ENCODE measurements at places on chromosomes 3 and 15.

GRCh38 chr15:87632364-87632763, 624.2 kb downstream of the NTRK3 start:
- no peak for DNase-seq

DNA sequence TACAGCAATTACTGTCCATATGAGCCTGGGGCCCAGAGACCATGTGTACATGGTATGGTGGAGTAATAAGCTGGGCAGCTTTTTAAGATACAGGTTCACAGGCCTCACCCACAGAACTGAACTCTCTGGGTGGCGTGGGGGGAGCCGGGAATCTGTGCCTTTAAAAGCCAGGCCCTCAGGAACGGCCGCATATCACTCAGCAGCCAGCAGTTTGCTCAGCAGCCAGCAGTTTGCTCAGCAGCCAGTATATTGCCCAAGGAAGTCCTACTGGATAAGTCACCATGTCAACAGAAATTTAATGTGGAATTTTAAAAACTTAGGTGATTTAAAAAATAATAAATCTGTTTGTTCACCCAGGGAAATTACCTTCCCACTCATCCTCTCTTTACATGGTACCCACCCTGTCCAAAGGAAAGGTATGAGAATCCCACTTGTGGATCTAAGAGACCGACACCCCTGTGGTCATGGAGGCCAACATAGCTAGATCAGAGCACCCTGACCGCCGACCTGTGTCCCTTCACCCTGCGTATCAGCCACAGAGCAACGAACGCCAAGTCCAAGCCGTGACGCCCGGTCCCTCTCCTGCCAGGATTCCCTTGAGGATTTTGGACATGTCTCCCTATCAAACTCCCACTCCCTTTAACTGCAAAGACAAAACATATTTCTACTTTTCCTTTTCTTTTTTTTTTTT, 95.7 kb upstream of the CHRM5 start:
- no peak for DNase-seq

DNA sequence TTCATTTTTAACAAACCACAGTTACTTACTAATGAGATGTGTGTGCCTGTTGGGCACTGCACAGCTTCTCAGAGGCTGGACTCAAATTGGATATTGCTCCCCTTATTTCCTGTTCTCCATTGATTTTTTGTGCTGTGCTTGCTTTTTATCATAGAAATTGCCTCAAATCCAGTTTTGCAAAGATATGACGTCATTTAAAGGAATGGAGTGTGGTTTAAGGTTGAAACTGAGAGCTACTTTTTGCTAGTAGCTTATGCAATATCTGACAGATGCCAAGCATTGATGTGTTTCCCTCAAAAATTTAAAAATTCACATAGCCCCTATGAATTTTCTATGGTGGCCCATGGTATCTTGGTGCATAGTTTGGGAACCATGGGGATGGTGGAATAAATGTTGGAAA, 67.7 kb upstream of the ROPN1 start:
- DNase-seq: no peak

GRCh38 chr3:8848696-8849131, 79.3 kb upstream of the OXTR start:
- no peak for DNase-seq

- peak; percentile 52 for DNase-seq
Observed at GRCh38 chr15:89389841-89390603, 55.4 kb upstream of the POLG start.

- DNase-seq: no peak
Observed at GRCh38 chr3:107897471-107898061, 193.3 kb downstream of the CD47 start.

DNA sequence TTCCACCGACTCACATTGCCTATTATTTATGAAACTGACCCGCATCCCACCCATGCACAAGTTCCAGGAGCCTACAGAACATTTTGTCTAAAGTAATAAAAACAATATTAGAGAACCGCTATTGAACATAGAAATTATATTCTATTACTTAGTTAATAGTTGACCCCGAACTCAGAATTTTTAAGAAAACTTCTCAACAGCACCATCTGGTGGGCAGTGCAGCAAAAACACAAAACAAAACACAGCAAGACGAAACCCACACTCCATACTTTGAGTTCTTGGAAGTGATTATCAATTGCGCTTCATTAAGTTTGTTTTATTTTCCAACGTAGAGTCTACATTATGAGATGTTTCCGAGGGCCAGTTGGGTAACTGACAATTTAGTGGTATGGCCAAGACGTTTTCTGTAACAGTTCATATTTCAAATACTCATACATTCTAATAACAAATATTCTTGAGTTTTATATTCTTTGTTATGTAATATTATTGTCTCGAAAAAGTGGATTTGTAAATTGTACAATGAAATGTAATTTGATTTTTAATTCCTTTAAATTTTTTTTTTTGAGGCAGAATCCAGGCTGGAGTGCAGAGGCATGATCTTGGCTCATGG, 24.0 kb upstream of the C3orf70 start:
- peak; percentile 39 for DNase-seq

- DNase-seq: no peak
Observed at GRCh38 chr3:169886671-169887070, 16.9 kb upstream of the LRRC31 start.

- no peak for DNase-seq
Observed at GRCh38 chr15:29430124-29430523, 160.5 kb upstream of the NSMCE3 start.

GRCh38 chr3:155891321-155891720, 20.9 kb downstream of the GMPS start:
- no peak for DNase-seq

Measured in COR-L47 (cell line).